CD4-positive, alpha-beta T cell (primary cell): ENCODE measurements at places on chromosomes 3 and 15. TPM values are rescaled to one million over a fixed set of nuclear protein-coding genes. Genes with fewer than 3 reads are reported as not detected.

The ATOSA gene
- total RNA-seq, result 137 TPM

The TTLL13 gene
- total RNA-seq, result 0.63 TPM

The VPS18 gene
- total RNA-seq, result 20.8 TPM

The CHL1 gene
- total RNA-seq, result not detected

The EPB42 gene
- not detected for total RNA-seq
